ENCODE measurements at places on chromosomes 7 and 10.

GRCh38 chr10:33330543-33331378 is 3.7 kb downstream of the NRP1 start:
- DNase-seq: peak; percentile 30

- DNase-seq: no peak
Measured at GRCh38 chr10:117457071-117457810, 82.0 kb upstream of the PDZD8 start.

DNA sequence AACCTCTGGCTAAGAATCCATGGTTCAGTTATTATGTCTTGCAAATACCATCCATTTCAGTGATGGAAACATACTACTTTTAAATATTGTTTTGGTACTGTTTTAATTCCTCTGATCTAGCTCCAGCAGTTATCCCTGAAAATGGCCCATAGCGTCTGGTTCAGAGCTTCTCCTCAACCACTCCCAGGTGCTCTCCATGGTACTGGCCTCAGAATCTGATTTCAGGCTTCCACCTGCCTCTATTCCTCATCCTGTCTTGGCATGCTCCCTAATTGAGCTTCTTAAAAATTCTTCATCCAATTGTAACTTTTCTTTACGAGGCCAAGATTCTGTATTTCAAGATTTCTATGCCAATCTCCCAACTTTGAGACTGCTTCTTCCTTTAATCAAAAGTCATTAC is 236.3 kb downstream of the HTR7 start:
- DNase-seq: no peak

DNA sequence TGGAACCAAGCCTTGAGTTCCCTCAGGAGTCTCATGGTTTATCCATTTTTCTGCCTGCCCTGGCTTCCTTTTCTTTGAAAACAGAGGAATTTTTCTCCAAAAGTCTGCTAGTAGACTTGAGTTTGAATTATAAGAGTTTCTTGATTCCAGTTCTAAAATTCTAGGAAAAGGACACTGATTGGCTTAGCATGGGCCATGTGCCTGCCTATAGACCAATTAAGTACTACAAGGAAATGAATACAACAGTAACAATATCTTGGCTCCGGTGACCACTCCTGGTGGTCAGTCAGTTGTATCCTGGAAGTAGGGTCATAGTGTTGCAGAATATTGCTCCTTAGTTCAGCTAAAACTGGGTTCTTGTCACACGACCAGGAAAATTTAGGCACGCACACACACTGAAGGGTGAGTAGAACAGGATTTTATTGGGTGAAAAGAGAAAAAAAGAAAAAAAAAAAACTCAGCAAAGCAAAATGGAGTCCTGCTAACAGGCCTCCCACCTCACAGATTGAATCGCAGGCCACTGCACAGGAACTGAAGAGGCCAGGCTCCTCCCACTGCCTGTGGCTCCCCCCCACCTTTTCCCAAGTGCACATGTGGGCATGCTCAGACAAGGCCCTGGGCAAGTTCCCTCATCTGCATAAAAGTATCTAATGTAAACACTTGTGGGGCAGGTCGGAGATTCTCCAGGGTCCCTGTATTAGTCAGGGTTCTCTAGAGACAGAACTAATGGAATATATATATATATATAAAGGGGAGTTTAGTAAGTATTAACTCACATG is 155.1 kb downstream of the LYZL1 start:
- no peak for DNase-seq

- DNase-seq: no peak
Measured at GRCh38 chr10:71939304-71939703, 24.9 kb upstream of the CHST3 start.

- no peak for DNase-seq
Measured at GRCh38 chr10:84818961-84819360, 490.6 kb downstream of the CCSER2 start.

DNA sequence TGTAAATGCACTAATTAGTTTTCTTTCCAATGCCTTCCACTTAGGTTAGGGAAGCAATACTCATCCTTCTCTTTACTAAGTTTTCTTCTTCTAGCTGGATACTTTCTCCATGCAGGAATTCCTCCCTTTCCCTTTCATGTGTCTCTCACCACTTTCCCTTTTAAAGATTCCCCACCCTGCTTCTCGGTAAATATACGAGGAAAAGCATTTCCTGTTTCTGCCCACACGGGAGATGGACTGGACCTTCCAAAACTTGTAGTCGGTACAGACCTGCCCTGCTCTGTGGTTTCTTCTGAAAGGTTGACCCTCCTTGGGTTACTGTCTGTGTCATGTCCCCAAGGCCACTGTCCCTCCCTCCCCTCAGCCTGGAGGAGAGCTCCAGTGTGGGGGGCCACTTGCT is 58.9 kb upstream of the LYZL2 start:
- DNase-seq: no peak

DNA sequence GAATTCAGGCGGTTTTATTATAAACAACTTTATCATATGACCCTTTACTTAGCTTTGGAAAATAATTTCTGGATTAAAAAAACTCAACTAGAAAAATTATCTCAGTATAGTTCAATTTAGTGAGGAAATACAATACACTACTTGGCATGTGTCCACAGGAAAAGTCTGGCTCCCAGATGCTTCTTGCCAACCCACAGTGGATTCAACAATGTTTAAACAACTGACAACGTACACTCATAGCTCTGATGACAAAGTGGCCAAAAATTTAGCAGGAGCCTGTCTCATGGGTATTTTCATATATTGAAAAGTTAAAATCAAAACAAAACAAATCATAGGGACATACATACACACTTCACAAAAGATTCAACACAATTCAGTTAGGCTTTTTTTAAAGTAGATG is 158.8 kb downstream of the SKAP2 start:
- DNase-seq: no peak

DNA sequence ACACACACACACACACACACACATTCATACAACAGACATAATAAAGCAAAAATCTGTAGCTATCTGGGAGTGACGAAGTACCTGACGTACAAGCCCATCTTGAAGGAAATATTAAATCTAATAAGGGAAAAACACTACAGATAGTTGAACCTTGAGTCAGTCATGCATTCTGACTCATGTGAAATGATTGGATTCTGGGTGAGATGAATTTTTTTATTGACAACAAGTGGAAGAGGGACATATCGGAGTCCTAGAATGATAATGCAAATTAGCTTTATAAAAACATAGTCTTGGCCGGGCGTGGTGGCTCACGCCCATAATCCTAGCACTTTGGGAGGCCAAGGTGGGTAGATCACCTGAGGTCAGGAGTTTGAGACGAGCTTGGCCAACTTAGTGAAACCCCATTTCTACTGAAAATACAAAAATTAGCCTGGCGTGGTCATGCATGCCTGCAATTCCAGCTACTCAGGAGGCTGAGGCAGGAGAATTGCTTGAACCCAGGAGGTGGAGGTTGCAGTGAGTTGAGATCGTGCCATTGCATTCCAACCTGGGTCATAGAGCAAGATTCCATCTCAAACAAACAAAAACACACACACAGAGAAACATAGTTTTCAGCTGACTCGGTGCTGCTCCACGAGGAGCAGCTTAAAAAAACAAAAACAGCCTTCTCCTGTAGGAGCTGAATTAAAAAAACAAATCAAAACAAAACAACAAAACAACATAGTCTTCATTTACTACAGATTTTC is 154.4 kb upstream of the MKLN1 start:
- DNase-seq: no peak

DNA sequence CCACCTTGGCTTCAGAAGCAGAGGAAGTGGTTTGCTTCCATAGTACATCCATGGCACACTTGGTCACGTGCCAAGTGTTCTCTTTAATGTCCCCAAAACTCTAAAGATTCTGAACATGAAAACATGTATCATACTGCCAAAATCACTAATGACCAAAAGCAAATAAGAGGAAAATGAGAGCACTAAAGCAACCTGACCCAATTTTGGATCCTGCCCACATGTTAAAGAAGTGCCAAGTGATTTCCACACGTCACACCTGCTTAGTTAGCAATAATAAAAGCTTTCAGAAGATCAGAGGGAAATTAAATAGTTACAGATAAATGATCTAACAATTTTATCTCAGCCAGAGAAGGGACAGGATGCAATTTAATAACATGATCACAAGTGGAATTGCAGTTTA is 1170.0 kb downstream of the XPNPEP1 start:
- no peak for DNase-seq

DNA sequence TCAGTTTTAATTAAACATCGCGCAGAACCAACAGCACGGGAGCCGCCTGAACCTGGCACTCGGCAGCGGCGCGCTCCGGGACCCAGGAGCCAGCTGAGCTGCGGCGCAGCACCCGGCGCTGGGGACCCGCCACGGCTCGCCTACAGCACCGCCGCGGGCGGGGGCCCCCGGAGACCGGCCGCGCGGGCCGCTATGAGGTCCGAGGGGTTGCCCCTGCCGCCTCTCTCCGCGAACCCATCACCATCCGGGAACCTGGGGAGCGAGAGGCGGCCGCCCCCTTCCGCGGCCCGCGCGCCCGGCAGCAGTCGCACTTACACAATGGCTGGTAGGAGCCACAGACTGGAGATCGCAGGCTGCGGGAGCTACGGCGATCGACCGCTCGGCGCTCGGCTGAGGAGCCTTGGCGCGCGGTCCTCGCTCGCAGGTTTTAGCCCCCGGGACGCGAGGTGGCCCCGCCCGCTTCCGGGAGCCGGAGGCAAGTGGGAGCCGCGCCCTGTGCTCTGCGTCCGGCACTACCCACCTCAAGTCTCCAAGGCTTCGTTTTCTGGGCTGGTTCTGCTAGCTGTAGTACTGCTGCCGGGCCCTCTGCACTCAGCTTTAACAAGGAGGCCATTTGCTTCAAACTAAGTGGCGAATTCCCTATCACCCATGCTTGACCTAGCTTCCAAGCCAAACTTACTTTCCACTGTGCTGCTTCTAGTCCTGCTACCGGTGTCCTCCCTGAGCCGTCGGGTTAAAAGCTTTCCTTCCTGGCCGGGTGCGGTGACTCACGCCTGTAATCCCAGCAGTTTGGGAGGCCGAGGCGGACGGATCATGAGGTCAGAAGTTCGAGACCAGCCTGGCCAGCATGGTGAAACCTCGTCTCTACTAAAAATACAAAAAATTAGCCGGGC is at the start of gene TPK1:
TSS of gene TPK1 (minus strand) at position 402 of the 893 bp plus-strand sequence. CDS start 451 bp downstream, outside the sequence.
- peak; percentile 85 for DNase-seq

- DNase-seq: no peak
Measured at GRCh38 chr7:99449326-99449725, 10.6 kb downstream of the CPSF4 start.

DNA sequence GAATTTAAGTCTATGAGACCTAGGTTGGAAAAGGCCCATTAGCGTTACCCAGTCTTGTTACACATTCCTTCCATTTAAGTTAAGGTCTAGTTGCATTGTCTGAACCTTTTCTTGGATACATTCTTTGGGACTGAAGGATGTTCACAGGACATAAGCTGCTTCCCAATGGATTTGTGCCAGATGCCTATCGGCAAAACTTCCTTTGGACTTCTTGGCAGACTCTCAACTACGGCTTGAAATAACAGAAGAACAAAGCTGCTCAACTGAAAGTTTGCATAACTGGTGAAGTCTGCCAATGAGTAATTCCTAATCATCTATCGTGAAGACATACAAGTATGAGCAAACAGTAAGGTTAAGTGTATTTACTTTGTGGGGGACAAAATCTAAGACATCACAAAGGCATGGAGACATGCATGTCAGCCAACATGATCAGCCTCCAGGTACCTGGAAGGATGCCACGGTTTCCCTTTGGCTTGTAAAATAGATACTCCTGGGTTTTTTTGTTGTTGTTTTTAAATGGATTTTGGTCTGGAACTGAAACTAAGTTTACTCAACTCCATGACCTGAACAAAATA is 35.4 kb downstream of the MALSU1 start:
- DNase-seq: no peak

DNA sequence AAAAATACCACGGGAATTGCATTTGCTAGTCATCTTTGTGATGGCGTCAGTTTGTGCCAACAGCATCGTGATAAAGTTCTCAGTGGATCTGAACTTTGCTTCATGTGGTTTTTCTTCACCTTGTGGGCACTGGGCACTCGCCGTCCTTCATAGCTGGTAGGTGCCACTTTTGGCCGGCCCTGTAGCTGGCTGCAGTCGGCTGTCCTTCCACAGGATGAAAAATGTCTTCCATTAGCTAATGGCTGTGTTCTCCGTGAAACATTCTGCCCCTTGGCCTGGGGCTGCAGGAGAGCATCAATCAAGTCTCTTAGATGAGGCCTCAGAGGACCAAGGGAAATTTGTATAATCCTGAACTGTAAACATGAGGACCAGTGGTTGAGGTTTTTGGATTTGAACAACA is 145.3 kb downstream of the DYNC1I1 start:
- DNase-seq: no peak

GRCh38 chr10:92760609-92761008 is 70.9 kb downstream of the HHEX start:
- DNase-seq: no peak

- DNase-seq: no peak
Measured at GRCh38 chr7:142851919-142852318, 3.0 kb upstream of the EPHB6 start.

- peak; percentile 27 for DNase-seq
Measured at GRCh38 chr7:120272261-120272660, 714 bp upstream of the KCND2 start.
